ENCODE measurements at places on chromosomes 11 and 22.

DNA sequence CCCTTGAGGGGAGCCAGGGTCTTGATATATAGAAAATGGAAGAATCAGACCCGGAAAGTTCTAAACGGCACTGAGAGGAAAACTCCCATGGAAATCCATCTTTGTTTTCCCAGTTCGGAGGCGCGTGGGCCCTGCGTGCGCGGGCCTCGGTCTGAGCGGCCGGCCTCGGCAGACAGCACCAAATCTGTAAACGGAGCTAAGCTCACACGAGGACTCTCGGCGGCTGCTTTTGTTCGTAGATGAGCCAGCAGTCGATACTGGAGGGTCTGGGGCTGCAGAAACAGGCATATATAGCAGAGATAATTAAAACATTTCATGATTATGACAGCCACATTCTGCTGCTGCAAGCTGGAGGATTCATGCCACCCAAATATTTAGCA is 68.5 kb upstream of the PPARA start:
- no peak for DNase-seq

GRCh38 chr22:25627271-25627852 is 62.9 kb downstream of the GRK3 start:
- peak; percentile 13 for DNase-seq

GRCh38 chr11:1878137-1879031 is 13.3 kb downstream of the PRR33 start:
- DNase-seq: no peak

- no peak for DNase-seq
These were observed 316.3 kb upstream of the LARGE1 start for GRCh38 chr22:34236527-34236926.

GRCh38 chr11:61076506-61077304 is 25.6 kb upstream of the CD5 start:
- no peak for DNase-seq

DNA sequence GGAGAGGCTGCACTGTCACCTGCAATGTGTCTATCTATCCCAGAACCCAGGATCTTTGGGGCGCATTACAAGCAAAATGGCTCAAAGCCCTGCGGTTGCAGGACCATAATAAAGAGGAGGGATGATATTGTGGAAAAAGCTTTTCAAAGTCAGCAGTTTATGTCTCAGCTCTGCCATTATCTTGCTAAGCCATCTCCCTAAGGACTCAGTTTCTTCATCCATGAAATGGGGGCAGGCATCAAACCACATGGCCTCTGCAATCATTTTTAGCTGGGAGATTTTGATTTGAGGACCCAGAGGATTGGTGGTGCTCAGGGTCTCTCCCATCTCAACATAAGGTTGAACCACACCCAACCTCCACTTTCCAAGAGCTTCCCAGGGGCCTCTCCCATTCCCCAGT is 513.8 kb downstream of the MIAT start:
- no peak for DNase-seq

Data from RPMI7951 (cell line).